ENCODE measurements at places on chromosomes 1 and 21.

- DNase-seq, result no peak
These were observed 70.6 kb downstream of the LMO4 start for GRCh38 chr1:87399264-87399663.

DNA sequence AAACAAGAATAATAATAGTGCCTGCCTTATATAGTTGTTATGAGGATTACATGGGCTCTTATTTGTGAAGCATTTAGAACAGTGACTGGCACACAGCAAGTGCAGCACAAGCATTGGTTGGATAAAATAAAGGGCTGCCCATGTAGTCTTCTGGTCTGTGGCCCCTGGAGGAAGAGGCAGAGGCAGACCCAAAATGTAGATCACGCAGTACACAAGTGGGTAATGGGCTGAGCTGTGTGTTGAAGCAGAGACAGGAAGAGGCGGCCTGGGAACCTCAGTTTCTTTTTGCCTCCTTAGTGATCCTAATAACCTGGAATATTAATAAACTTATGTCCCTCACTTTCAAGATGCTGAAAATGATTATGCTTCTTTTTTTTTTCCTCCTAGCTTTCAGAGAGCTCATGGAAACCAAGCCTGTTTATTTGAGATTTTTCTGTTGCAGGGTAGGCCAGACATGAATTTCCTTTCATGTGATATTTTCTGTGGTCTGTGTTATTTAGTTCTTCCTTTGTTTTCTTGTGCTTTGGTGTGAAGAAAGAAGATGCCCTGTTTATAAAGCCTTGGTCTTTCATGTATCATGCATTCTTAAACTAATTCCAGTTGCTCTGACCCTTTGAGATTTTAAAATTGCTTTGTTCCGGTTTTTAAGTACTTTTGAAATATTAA lies 42.5 kb downstream of the LRRC8D start:
- DNase-seq, result no peak

GRCh38 chr1:183002267-183002666 lies 21.0 kb upstream of the LAMC1 start:
- DNase-seq, result no peak

DNA sequence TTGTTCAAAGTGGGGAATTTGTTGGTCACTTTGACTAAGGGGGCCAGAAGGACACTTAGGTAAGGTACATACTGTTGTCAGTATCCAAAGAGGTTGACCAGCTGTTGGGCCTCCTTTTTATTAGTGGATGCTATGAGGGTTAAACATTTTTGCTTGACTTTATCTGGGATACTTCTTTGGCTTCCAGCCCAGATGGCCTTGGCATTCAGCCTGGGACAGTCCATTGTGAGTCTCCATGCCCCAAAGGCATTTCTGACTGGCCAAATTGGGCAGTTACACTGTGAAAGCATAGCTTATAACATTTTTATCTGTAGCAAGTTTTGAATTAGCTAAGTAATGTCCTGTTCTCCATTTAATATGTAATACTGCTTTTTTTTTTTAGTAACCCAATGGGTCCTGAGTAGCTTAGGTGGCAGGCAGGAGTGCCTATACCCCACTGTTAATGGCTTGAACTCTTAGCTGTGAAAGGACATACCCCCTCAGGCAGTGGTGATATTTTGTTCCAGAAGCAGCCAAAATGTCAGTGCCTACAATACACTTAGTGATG lies 35.4 kb upstream of the CD1D start:
- no peak for DNase-seq

GRCh38 chr21:34640858-34641257 lies 25.9 kb upstream of the RCAN1 start:
- DNase-seq, result no peak

DNA sequence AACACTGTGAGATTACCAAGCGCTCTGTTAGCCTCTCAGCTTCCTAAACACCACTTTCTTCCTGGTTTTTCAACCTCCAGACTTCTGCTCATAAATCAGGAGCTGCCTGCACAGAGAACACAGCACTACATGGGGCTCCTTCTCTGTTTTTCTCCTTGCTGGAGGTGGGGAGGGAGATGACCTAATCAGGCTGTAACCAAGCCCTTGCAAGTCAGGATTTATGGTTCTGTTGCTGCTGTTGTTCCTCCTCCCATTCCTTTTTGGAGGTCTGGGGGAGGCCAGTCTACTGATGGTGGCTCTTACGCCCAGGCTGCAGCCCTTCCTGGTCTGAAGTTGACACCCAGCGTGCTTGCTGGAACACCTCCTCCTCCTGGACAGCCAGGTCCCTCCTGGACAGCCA lies 80.9 kb upstream of the AJAP1 start:
- DNase-seq, result no peak

DNA sequence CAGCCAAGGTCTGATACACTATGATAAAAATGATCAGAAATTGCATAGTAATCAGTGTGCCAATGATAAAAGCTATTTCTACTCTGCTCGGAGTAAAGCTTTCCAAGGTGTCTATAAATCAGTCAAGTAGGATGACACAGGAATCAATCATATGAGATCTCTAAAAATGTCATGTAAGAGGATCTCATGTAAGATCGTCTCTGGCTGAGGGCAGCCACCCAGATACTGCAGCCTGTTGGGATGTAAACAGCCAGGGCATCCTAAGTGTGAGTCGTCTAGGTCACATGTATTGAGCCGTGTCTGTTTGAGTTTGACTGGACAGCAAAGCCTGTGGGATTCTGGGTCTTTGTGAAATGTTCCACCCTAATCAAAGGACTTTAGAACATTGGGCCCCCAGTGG lies 2.8 kb upstream of the TEX35 start:
- DNase-seq, result no peak

DNA sequence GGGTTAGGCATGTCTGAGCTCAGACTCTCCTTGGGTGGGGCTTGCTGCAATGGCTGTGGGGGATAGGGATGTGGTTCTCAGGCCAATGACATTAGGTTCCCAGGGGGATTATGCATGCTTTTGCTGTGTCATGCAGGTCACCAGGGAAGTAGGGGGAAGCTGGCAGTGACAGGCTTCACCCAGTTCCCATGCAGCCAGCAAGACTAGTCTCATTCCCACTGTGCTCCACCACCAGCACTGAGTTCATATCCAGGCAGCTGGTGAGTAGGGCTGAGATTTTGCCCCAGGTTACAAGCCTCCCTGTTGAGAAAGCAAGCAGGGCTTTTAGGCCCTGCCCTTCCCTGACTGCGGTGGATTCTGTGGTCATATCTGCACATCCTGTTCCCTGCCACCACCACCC lies 32.1 kb upstream of the PLA2G5 start:
- DNase-seq, result no peak

DNA sequence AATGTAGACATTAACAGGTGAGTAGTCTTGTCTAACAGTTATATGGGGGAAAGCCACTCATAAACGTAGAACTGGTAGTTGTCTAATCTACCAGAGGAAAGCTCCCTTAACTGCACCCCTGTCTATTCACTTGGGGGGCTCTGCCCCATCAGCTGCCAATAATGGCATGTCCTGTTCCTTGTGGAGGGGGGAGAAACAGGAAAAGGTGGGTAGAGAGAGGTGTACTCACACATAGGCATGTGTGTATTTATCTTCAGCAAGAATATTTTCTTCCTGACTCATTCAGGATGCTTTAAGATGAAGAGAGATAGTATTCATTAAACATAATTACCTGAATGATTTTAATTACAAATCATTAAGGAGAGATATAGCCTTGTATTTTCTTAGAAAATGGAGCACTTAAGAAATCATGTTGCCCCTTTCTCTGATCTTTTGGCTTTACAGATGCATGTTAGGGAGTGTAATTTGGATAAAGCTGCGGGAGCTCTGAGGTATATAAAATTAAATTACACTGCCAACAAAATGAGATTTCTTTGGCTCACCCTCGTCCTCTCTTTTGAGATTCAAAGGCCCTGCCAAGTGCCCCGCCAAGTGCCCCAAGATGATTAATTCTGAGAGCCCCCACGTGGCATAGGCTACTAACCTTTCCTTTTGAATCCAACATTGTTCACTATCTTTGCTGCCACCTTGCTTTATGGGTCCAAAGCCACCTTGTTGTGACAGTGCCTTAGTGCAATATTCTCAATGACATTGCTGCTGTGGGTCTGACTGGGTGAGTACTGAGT lies 286.3 kb upstream of the LYPLAL1 start:
- DNase-seq, result no peak

DNA sequence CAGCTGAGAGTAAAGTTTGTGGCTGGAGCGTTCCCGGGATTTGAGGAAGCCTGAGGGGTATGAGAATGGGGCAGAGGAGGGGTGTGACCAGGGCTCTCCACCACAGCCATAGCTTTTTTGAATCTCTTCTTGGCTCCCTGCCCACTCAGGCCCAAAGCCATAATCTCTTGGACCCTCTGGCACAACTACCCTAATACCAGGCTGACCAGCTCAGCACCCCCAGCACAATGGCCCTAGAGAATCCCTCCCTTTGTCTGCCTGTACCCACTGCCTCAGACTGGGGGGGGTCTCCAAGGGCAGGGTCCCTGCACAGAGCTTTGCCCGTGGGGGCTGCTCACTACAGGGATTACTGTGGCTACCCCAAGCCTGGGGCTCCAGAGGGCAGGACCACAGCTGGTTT lies 7.5 kb downstream of the DENND4B start:
- DNase-seq, result no peak

DNA sequence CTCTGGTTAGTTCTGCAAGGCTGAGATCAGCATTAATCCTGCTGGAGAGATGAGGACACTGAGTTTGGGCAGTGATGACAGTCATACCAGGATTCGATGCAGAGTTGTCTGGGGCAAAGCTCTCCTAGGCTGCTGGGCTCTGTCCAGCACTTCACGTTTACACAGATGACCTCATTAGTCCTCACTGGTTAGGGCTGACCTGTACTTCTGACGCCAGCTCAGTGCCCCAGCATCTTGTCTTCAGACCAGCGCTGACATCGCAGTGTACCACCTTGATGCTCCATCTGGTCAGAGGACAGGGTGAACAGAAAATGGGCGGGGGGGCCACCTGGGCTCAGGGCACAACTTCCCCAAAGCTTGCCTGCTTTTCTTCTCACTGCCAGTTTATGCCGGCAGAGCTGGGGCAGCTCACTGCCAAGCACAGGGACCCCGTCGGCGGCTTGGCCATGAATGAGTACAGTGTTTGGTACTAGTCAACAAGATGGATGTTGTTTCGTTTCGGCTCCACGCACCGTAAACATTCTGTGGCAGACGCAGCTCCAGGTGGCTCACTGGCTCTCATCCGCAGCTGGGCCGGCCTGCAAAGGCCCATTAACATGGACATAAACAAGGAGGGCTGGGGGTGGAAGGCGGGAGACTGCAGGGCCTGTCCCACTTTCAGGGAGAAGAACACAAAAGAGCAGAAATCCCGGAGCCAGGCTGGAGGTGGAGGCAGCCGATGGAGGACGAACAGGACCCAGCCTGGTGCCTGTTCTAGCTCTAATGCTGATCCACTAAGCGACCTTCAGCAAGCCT lies 118.7 kb downstream of the GLIS1 start:
- no peak for DNase-seq

DNA sequence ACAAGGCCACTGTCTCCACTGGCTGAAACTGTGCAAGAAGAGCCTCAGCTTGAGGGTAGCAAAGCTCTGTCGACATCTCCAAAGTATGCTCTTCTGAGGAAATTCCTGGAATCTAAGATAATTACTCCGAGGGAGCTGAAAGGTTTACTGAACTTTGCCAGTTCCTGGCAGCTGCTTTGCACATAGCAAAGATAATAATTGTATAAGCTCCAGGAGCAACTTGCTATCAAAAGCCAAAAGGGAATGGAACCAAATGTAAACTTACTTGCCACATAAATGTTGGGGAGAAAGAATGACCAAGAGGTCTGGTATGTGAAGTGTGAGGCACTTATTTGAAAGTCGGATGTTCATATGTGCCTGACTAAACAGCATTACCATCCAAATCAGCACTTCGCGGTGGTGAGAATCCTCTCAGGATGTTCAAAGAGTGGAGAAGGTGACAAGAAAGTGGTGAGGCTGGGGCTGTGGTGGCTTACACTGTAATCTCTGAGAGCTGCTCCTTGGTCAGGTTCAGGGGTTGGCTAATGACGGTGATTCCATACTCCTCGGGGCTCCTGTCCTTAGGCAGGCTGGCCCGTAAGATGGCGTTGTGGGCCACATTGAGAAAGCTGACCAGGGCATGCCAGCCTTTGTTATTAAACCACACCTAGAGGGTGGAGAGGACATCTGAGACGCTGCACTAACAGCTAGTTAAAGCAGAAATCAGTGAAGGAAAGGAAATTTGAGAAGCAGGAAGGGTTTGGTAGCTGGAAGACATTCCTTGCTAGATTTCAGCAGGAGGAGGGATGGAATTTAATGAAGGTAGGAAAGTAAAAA lies 100.0 kb downstream of the ABCA4 start:
- no peak for DNase-seq

- no peak for DNase-seq
These were observed 3.1 kb upstream of the SLC1A7 start for GRCh38 chr1:53145619-53145941.

DNA sequence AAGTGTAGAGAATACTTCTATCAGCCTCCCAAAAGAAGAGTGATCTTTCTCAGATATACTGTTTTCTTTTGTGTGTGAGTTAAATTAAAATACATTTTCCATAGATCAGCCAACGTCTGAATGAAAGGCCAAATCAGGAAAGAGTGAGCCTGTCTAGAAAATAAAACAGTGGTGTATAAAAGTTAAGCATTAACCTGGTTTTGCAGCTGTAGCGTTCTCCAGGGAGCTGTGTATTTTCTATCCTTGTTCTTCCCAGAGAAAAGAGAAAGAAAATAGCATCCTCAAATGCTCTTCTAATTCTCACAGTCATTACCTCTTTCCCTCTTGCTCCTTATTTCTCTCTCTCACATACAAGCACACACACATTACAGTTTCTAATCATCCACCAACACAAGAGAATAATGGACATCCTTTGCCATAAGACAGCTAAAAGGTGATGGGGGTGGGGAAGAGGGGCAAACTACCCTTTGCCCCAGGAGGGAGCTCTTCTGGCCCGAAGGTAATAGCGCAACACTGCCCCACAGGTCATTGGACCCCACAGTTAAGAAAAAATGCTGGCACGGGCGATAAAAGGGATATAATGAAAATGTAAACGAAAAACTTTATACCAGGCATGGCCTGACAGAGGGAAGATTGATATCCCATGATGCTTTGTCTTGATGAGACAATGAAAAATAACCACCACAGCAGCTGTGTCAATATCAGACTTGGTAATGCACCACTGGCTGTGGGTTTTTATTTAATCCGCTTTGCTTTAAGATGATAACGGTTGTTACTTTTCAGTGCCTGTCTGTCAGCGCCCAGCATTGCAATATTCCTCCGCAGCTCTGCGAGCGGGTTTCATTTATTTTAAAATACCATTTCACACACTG lies 150.3 kb downstream of the NUF2 start:
- no peak for DNase-seq

All from stimulated activated CD8-positive, alpha-beta memory T cell treated with anti-CD3 and anti-CD28 coated beads, Interleukin-4, amount 100 ng/mL, for 1 hour (primary cell).